ENCODE measurements at places on chromosomes 4 and X.

GRCh38 chr4:170675568-170676262 lies 586.0 kb upstream of the AADAT start:
- DNase-seq, result no peak

GRCh38 chr4:5816101-5816500 lies 76.8 kb downstream of the CRMP1 start:
- DNase-seq, result no peak

GRCh38 chrX:150731795-150732194 lies 38.6 kb downstream of the MTMR1 start:
- peak; percentile 30 for DNase-seq

DNA sequence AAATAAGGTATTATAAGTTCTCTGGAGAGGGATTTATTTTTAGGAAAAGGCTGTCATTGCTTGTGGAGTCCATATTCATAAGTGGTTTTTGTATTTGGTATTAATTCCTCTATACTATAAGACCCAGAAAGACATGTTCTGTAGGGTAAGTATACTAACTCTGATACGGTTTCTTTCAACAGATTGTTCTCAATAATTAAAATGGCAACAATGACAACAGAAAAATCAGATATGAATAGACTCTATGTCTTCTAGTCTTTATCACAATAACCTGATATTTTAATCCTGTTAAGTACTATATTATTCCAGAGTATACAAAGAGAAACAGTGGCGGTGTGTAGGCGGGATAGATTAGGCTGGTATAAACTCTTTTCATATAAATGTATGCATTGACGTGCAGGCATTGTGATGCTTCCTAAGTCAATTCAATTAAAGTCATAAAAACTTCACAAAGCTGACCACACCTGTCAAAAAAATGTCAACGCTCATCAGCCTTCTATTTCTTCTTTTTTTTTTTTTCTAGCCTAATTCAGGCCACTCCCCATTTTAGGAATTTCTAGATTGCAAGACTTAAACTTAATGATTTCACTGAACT lies 150.4 kb downstream of the TRIML1 start:
- DNase-seq, result no peak
